ENCODE measurements at places on chromosomes 3 and 15.

DNA sequence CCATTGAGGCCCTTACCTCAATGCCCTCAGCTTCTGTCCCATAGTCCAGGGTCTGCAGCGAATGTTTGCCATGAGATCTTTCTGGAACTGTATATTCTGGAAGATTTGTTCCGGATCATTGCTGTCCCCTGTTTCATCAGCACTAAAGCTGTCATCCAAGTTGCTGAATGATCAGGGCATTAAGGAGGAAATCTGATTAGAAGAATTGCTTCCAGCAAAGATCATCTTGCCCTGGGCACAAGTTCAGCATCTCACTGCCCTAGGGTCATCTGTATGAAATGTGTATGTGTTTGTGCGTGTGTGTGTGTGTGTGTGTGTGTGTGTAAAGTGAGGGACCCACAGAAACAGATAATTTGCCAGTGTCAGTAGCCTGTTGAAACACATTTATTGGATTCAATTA lies 1.4 kb downstream of the TMC3 start:
- DNase-seq, result no peak

GRCh38 chr3:120368172-120368571 lies 19.0 kb upstream of the LRRC58 start:
- DNase-seq, result no peak

- no peak for DNase-seq
Observed at GRCh38 chr15:40495516-40495915, 24.7 kb downstream of the CHST14 start.

DNA sequence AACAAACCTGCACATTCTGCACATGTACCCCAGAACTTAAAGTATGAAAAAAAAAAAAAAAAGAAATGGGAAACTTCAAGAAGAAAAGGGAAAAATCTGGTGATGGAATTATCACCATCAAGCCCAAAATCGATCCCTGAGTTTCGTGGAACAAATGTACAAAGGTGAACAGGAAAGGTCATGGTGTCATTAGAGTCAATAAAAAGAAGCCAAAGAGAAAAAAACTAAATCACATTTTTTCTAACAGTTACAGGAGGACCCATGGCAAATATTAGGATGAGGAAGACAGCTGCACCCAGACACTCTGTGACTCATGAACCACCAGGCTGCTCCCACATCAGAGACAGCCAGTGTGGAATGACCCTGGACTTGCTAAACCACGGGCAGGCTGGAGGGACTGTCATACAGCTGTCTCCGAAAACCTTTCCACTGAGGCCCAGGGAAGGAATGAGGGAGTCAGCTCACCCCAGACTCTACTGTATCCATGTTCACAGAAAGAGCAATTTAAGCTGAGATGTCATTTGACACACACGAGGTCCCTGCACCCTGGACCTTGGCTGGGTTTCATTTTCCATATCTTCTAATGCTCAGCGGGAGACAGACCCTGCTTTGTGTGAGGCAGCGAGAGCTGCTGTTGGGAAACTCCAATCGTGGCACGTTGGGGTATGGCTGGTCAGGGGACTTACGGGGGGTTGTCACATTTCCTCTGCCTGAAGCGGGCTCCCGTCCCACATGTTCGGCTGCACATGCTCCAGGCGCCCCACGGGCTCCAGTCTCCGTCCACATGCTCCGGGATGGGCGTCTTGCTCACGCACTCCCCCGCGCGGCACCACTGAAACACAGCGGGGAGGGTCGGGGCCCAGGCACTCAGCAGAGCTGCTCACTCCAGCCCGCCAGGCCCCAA lies 210.2 kb downstream of the ADAMTS17 start:
- DNase-seq, result no peak

DNA sequence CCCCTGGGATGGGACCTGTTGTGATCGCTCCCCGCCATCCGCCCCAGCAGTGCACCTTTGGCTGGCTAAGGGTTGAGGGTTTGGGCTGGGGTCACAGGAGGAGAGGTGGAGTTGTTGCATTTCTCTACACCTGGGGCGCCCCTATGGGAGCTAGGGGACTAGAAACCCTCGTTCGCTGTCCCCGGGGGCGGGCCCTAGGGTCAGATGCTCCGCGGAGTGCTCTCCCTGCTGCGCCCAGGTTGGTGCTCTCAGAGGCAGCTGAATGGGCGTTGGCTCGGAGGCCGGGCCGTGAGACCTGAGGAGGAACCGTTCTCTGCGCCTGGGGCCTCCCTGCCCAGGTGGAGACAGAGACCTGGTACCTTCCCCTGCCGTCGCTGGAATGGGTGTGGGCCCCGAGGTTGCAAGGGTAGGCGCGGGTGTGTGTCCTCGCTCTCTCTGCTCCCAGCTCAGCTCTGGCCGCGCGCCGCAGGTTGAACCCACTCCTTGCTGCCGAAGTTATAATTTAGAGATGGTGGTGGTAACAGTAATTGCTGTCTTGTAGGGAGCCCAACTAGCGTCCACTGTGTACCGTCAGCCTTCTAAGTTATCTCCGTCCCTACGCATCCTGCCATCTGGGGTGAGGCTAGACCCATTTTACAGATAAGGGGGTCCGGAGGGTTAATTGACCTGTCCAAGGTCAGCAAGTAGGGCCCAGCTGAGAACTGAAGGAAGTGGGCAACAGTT lies 965 bp downstream of the FLNB start:
- no peak for DNase-seq

GRCh38 chr3:78497021-78497420 lies 1270.8 kb downstream of the ROBO1 start:
- DNase-seq, result no peak

- no peak for DNase-seq
Observed at GRCh38 chr3:50493086-50493485, 10.3 kb downstream of the CACNA2D2 start.

- DNase-seq, result no peak
Observed at GRCh38 chr3:65560133-65560532, 478.6 kb downstream of the MAGI1 start.

- DNase-seq, result no peak
Observed at GRCh38 chr3:57436195-57436761, 107.9 kb downstream of the DNAH12 start.

- DNase-seq, result no peak
Observed at GRCh38 chr3:142628801-142629200, 32.6 kb downstream of the PLS1 start.

- DNase-seq, result no peak
Observed at GRCh38 chr15:81043281-81043934, 42.7 kb downstream of the TLNRD1 start.

- no peak for DNase-seq
Observed at GRCh38 chr3:139953131-139953910, 18.3 kb downstream of the CLSTN2 start.

GRCh38 chr15:40893733-40894680 lies at the start of gene VPS18:
VPS18 (plus strand) TSS chr15:40894450; CDS start chr15:40894769, 319 bp downstream.
- DNase-seq, result peak; percentile 98

DNA sequence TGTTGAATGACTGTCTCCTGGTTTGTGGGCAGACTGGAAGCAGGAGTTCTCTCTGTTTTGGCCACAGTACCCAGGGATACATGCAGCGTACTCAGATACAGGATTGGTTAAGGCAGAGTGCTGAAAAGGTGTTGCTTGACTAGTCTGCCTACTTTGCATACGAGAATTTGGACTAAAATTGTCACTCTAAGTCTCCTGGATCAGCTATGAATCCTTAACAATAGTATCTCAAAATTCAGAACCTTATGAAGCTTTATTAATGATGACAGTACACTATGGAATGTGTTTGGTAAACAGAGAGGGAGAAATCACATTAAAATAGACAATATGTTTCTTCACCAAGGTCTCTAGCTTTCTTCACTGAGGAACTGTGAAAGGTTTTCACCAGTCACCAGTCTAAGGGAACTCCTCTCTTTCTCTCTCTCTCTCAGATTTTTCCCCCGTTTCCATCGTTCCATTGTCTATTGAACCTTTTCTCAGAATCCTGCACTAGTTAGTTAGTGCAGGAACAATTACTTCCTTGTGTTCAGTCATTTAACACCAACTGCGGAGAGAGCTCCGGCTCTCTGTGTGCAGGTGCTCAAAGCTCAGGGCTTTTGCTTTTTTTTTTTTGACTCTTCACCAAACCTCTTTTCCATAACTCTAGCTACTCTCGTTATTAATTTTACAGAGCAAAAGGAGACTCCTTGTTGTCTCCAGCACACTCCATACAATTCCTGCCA lies 85.9 kb upstream of the FNDC3B start:
- no peak for DNase-seq

DNA sequence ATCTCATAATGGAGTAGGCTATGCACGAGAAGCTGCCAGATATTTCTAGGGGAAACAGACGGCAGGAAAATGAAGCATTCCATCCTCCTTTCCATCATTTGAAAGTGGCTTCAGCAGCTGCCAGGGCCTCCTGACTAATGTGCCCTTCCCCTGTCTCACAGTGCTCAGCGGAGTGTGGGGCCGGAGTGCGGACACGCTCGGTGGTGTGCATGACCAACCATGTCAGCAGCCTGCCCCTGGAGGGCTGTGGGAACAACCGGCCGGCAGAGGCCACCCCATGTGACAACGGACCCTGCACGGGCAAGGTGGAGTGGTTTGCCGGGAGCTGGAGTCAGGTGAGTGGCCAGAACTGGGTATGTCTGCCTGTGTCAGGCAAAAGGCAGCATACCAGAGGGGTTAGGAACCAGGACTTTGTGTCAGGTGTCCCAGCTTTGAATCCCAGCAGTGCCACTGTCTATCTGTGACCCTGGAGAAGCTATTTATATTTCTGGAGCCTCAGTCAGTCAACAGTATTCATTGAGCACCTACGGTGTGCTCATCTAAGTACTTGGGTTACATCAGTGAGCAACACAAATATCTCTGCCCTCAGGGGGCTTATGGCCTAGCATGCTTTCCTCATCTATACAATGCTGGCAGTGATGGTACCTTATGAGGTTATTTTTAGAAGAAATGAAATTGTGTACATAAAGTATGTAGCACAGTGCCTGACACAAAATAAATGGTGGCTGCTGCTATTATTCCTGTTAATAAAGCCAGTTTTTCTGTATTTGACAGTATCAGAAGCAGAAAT lies 52.4 kb upstream of the NR2E3 start:
- no peak for DNase-seq

DNA sequence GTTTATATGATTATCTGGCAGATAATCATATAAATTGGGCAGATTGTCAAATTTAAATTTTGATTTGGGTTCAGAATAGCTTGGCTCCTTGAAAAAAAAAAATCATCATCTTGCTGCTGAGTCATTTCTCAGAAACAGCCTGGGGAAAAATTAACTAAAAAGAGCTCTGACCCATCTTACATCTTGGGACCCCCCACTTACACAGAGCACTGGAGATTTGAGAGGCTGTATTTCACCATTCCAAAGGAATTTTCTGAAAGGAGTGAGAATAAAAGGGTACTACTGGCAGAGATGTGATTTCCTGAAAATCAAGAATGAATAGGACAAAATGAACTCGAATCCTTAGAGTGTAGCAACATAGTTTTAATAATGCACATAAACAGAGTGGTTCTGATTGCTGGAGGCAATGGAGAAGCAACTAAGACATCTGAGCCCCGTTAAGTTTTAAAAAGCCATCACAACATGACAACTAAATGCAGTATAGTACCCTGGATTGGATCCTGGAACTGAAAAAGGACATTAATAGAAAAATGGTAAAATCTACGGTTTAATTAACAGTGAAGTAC lies 97.5 kb downstream of the RFTN1 start:
- no peak for DNase-seq

- peak; percentile 49 for DNase-seq
Observed at GRCh38 chr3:194485881-194486539, 792 bp downstream of the ATP13A3 start.

DNA sequence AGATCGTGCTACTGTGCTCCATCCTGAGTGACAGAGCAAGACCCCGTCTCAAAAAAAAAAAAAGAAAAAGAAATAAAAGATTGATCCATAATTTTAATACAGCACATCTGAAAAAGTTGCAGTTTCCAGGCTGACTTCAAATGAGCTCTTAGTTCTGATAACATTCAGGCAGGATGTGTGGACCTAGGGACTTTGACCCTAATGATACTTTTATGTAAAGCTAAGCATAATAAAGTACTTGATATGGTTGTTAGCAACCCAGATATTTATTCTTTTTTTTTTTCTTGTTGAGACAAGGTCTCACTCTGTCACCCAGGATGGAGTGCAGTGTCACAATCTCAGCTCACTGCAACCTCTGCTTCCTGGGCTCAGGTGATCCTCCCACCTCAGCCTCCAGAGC lies 10.8 kb upstream of the GK5 start:
- no peak for DNase-seq

GRCh38 chr15:71248386-71248785 lies 133.1 kb downstream of the THSD4 start:
- DNase-seq, result no peak

GRCh38 chr15:90160781-90161727 lies 40.1 kb upstream of the SEMA4B start:
- DNase-seq, result no peak

- no peak for DNase-seq
Observed at GRCh38 chr3:4493941-4494894, 1.1 kb downstream of the ITPR1 start.

- DNase-seq, result no peak
Observed at GRCh38 chr3:104810896-104811295, 555.8 kb upstream of the ALCAM start.

DNA sequence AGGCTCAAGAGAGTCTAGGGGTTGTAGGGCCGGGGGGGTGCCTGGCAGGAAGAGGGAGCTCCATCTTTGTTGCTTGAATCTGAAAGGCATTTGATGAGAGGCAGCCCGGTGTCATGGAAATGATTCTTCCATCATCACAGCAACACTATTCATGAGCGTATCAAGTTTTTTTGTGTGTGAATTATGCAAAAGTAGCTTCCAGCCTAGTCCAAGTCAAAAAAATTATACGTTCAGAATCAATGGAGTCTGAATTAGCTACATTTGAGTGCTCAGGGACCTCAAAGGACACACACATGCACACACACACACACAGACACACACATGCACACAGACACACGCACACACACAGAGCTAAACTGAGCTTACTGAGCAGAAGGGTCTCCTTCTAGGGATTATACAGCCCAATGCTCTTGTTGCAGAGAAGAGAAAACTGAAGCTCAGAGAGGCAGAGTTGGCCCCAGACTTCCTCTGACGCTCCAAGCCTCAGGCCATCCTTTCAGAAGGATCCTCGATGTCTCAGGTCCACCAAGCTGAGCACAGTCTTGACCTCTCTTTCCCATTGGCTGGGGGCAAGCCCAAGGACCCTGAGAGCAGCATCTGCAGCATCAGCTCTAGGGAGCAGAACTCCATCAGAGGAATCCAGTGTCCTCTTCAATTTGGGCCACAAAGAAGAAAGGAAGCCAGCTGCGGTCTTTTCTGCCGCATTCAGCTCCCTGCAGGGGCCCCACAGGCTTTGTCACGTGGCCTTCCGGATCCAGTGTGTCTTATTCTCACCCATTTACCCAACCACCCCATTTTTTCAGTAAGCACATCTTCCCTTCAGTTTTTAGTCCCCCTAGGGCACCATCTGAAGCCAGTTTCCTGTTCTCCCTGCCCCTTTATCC lies 228.0 kb downstream of the UACA start:
- no peak for DNase-seq

- no peak for DNase-seq
Observed at GRCh38 chr3:62936626-62937254, 61.5 kb upstream of the CADPS start.

DNA sequence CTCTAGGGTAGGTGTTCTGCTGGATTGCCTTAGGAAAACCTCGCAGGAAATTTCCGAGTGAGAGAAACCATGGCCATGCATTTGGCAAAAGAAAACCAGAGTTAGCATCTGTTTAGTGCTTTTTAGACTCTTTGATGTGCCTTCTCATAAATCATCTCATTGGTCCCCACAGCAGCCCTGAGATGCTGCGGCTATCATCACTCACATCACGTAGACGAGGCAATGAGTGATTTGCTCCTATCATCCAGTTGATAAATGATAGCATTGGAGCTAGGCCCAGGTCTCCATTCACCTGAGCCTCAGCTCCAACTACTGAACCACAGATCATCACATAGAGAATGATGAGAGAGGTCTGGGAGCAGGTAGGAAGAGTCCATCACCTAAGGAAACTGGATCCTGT lies 111.1 kb downstream of the PDCD6IP start:
- DNase-seq, result no peak

- DNase-seq, result no peak
Observed at GRCh38 chr3:59885101-59885500, 835.3 kb upstream of the CFAP20DC start.
